ENCODE measurements at places on chromosomes 7 and 10.

- no peak for DNase-seq
Measured at GRCh38 chr10:6916601-6917000, 336.5 kb upstream of the PRKCQ start.

DNA sequence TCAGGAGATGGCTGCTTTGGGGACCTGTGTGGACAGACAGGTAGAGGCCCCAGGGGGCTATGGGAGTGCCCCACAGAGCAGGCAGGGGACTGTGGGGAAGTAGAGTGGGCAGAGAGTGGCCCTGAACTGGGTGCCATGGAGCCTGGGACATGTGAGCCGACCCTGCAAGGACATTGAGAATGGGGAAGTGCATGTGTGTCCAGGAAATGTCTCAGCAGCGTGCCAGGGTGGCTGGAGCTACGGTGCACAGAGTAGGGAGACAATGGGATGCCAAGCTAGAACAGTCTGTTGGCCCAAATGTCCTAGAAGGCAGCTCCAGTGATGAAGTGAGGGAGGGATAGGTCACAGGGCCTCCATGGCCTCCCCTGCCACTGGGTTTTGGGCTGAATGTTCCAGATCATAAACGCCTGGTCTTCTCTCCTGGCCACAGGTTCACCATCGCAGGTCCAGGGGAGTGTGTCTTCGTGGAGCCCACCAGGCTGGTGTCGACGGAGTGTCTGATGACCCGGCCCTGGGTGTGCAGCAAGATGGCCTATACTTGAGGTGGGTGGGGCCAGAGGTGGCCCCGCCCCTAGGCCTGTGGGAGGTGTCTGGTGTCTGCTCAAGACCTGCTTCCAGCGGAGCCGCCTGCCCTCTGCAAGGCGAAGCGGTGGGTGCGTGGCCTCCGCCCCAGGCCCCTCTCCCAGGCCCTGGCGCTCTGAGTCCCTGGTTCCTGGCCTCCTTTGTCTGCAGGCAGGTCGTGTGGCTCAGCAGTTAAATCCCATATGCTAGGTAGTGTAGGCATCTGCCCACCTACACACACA, 20.5 kb downstream of the CLEC2L start:
- no peak for DNase-seq

DNA sequence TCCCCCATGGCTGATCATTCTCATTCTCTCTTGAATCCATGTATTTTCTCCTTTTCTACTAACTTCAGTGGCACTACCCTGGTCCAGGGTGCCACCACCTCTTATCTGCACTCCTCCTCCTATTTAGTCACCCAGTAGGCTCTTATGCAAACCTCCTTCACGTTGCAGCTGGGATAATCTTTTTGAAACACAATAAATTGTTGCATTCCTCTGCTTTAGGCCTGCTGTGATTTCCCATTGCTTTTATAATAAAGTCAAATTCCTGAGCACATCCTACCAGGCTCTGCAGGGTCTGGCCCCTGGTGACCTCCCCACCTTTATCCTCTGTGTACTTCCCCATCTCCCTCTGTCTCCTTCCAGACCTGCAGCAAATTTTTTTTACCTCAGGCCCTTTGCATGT, 112.7 kb upstream of the KIAA1217 start:
- no peak for DNase-seq

- no peak for DNase-seq
Measured at GRCh38 chr10:91602868-91603568, 29.9 kb downstream of the PPP1R3C start.

- DNase-seq = no peak
Measured at GRCh38 chr10:124092860-124093773, at the start of gene CHST15. Gene CHST15 (minus strand): TSS chr10:124093598. CDS start chr10:124046212, 47,386 bp downstream.

GRCh38 chr7:19853261-19853832, 79.9 kb upstream of the TMEM196 start:
- no peak for DNase-seq

DNA sequence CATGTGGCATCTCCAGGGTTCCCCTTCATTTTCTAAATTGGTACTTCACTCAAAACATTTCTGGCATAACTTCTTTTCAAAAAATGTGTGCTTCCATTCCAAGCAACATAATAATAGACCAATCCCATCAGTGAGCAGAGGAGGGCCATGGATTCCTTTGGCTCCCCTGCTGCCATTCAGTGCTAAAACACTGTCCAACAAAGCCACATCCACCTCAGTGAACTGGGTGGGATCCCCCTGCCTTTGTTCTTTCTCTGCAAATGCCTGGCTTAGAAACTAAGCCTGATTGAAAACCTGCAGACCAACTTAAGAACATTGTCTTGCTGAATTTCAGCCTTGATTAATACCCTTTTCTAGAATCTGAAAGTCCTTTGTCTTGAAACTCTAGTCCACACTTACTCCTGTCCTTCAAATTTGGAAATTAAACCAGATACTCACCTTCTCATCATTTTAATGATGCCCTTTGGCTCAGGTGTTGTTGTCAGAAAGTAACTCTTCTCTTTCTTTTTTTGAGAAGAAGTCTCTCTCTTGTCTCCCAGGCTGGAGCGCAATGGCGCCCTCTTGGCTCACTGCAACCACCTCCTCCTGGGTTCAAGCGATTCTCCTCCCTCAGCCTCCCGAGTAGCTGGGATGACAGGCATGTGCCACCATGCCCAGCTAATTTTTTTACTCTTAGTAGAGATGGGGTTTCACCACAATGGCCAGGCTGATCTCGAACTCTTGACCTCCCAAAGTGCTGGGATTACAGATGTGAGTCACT, 132.3 kb downstream of the PLXNA4 start:
- DNase-seq = no peak

- no peak for DNase-seq
Measured at GRCh38 chr7:130814778-130815335, 80.8 kb upstream of the KLF14 start.

GRCh38 chr7:1121886-1122831, 34.2 kb downstream of the GPER1 start:
- DNase-seq = no peak

GRCh38 chr7:11330208-11330607, 356.5 kb downstream of the PHF14 start:
- DNase-seq = no peak

DNA sequence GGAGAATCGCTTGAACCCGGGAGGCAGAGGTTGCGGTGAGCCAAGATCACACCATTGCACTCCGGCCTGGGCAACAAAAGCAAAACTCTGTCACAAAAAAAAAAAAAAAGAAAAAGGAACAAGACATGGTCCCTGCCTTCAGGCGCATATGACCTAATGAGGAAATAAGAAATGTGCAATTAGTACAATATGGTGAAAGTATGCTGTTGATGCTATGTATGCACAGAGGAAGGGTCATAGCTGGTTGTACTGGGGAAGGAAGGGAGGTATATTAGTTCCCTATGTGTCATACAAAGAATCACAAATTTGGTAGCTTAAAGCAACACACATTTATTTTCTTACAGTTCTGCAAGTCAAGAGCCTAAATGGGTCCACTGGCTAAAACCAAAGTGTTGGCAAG, 97.8 kb upstream of the MPP7 start:
- DNase-seq = no peak

DNA sequence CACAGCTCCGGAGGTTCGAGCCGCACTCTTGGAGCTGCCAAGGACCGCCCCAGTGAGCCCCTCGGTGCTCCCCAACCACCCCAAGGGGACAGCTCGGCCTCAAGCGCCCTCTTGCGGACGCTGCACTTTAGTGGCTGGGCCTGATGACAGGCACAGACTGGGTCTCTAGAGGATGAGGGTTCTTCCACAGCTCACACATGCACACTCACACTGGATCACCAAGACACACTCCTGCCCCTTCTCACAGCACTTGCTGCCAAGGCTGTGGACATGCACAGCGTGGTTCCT, 2.1 kb downstream of the RET start:
- DNase-seq = no peak

DNA sequence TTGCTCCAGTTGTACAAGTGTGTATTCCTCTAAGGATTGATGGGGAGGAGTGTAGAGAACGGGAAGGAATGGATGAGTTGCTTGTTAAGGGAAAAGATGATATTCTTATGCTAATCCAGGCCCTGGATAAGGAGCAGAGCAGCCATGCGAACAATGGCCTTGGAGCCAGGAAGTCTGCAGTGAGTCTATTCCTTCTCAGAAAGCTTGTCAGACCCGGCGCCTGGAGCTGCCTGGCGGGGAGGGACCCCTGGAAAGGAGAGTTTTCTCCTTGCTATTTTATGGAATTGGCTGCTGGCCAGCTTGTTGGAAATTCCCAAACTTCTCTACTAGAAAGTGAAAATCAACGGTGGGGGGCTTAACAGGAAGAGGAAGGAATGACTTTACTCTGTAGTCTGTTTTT, 89.1 kb downstream of the MMRN2 start:
- no peak for DNase-seq

DNA sequence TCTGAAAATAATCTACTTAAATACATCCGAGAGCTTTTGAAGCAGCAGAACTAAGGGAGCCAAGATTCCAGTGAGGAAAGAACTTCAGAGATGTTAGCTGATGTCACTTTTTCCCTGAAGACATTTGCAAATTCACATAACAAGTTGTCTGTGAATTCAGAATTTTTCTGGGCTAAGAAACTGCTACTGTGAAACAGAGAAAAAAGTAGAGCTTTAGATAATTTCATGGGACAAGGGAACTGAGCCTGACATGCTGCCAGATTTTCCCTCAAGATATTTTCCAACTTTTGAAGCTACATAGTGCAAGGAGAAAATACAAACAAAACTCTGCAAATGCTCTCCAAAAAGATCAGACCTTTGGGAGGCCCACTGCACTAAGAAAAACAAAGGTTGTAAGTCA, 484.2 kb downstream of the ANKRD7 start:
- DNase-seq = no peak

DNA sequence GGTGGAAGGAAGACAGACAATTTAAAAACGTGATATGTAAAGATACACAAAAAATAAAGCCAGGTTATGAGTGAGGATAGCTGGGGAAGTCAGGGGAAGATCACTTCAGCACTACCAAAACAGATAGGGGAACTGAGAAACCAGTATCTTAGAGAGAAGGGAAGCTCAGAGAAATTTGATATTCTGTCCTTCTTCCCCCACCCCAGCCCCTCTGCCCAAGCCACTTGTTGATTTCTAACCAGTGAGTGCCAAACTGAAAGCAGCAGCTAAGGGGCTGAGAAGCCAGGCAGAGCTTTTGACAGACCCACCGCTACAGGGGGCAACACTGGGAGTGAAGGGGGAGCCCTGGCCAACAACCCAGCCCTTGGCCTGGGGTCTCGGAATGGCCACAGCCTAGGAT, 9.1 kb upstream of the SLC29A3 start:
- no peak for DNase-seq

- DNase-seq = no peak
Measured at GRCh38 chr7:71408271-71408670, 276.3 kb downstream of the GALNT17 start.

- DNase-seq = no peak
Measured at GRCh38 chr7:77696643-77697534, 630 bp downstream of the RSBN1L start.

DNA sequence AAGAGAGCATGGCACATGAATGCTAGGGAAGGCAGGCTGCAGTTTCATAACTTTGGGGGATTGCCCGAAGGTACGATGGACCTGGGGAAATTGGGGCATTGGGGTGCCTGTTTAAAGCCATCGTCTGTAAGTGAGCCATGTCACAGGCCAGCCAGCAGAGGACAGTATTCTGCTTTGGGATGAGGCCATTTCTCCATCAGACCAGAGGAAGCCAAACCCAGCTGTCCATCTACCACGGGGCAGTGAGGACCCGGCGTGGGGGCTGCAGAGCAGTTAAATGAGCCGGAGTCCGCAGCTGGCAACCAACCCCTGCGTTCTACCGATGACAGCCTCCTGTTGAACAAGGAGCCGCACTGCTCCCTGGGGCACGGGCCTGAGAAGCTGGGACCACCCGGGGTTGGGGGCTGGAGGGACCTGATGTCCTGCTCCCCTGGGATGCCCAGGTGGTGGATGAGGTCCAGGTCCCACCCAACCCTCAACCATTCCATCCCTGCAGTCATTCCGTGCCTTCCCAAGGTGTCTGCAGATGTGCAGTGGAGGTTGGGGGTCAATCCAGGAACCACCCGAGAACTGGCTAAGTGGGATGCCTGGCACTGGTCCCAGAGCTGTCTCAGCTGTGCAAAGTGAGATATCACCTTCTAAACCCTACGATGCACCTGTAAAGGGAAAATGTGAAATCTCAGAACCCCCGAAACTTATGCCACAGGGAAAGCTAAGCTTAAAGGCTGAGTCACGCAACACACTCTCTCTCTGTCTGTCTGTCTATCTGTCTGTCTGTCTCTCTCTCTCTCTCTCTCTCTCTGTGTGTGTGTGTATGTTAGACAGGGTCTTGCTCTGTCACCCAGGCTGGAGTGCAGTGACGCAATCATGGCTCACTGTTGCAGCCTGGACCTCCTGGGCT, 12.1 kb upstream of the RHBDD2 start:
- DNase-seq = no peak

GRCh38 chr10:13585195-13585751, 1.5 kb upstream of the PRPF18 start:
- DNase-seq = no peak

DNA sequence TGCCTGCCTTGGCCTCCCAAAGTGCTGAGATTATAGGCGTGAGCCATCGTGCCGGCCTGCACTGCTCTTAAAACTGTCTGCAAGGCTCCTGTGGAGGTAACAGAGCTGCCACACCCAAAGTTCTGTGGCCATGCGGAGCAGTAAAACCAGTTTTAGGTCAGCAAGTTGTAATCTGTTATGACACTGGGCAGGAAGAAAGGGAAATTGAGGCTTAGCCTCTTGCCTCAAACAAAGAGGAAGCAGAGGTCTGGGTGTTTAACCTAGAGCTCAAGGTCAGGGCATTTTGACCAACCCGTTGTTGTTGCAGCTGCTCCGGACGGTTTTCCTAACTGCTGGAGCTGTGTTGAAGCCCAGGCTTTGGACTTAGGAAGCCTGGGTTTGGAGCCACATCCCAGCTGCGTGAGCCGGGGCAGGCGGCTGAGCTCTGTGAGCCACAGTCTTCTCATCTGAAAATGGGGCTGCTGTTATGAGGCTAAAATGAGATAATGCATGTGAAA, 7.4 kb upstream of the RRP12 start:
- no peak for DNase-seq

- DNase-seq = no peak
Measured at GRCh38 chr7:16063716-16064675, 357.3 kb downstream of the CRPPA start.

DNA sequence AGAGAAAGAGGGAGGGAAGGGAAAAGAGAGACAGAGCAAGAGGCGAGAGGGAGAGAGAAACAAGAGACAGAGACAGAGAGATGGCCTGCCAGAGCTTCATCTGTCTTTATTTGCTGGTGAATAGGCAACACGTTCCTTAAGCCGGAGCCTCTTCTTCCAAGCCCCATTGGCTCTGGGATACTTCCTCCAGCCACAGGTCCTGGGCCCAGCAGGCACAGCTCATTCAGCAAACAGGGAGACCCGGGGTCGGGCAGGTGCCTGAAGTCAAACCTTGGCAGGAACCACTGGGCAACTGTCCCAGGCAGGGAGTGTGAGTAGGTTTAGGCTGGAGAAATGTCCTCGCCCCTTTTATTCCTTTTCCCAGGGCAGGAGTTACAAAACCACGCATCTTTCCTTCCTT, 68.2 kb downstream of the MYL10 start:
- no peak for DNase-seq

GRCh38 chr7:40843338-40843985, 708.7 kb downstream of the SUGCT start:
- no peak for DNase-seq

GRCh38 chr10:96548589-96548988, 34.9 kb upstream of the TLL2 start:
- no peak for DNase-seq

GRCh38 chr7:151013733-151014497, 10.4 kb downstream of the ATG9B start:
- DNase-seq = no peak
